ENCODE measurements at places on chromosomes 12 and 14.

DNA sequence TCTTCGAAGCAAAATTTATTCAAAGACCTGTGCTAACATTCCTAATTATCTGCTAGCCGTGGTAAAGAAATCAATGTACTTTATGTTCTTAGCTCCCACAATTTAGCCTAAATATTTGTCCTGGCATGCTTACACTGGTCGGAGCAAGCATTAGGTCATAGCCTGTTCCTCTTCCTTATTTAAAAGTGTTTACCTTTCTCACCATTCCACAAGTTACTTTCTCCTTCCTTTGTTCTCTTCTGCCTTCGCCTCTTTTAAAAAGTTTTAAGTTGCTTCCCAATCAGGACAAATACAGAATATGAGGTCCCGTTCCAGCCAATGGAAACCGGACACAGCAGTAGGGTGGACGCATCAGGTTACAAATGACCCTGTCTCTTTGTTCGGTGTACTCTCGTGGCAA lies 11.6 kb downstream of the CDK2AP1 start:
- no peak for DNase-seq

- peak; percentile 85 for DNase-seq
These were observed 57.5 kb downstream of the CALM1 start for GRCh38 chr14:90454041-90455000.

GRCh38 chr12:131066207-131066885 lies 112.6 kb downstream of the ADGRD1 start:
- no peak for DNase-seq

GRCh38 chr14:92647797-92648279 lies 100.6 kb downstream of the LGMN start:
- peak; percentile 70 for DNase-seq

DNA sequence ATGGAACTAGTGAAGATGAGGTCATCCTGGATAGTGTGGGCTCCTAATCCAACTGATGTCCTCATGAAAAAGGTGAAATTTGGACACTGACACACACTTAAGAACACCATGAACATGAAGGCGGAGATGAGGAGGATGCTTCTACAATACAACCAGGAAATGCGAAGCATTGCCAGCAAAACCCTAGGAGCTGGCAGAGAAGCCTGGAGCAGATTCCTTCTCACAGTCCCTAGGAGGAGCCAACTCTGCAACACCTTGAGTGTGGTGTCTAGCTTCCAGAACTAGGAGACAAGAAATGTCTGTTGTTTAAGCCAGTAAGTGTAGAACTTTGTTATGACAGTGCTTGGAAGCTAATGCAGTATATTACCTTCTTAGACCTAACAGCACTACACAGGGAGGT lies 191.9 kb upstream of the PWP1 start:
- DNase-seq, result no peak

DNA sequence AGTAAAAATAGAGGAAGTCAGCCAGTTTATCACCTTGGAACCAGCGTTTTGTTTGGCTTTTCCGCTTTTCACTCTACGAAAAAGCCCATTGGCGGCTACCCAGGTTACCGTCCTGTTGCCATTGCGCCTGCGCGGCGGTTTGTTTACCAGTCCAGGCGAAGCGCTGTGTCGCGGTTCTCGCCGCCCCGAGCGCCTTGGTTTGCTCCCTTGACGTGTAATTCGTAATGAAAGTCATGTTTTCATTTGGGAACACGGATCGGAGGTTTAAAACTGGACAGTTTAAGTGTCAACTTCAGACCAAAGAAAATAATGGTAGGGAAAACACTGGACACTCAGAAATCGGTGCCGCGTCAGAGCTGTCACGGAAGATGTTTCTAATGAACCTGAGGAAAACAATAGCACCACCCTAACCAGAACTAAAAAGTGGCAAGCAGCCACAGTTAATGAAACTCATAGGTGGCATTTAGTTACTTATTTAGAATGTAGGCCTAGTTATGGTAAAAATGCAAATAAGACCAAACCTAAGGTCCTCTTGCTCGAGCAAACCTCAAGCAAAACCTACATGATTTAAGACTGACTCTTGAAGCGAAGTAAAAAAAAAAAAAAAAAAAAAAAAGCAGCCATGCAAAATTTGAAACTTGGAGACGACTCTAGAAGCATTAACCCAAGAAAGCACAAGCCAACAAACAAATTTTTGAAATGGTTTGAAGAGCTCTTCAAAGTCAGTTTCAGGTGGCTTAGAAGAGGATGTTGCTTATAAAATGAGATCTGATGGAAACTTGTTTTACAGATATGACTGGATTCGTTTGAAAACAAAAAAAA lies 790 bp upstream of the GPR19 start:
- peak; percentile 84 for DNase-seq

GRCh38 chr14:33842299-33842698 lies 108.6 kb downstream of the EGLN3 start:
- no peak for DNase-seq

Measured in fibroblast of skin of right quadriceps (primary cell).